ENCODE measurements at places on chromosomes 1 and 21. TPM values are rescaled to one million over a fixed set of nuclear protein-coding genes. Genes with fewer than 3 reads are reported as not detected.

Gene PCSK9
- 40.5 TPM for total RNA-seq

Gene NUAK2
- total RNA-seq, result 13.1 TPM

Gene FMO2
- total RNA-seq, result 23.1 TPM

Gene LMOD1
- 1.0 TPM for total RNA-seq

Gene DSTYK
- 14.4 TPM for total RNA-seq

Gene SIK1
- total RNA-seq, result 2.8 TPM

Gene CYP4Z1
- not detected for total RNA-seq

Gene PROK1
- not detected for total RNA-seq

Gene APCS
- total RNA-seq, result not detected

Gene GPR52
- not detected for total RNA-seq

Gene RIMKLA
- total RNA-seq, result 0.13 TPM

Gene AKR7A3
- under 0.01 TPM for total RNA-seq

Gene ATF6
- total RNA-seq, result 16.7 TPM

Gene AHCYL1
- 64.3 TPM for total RNA-seq

Gene TRIM46
- 6.4 TPM for total RNA-seq

Gene ERVH48-1
- total RNA-seq, result not detected

Gene KCNA3
- 0.64 TPM for total RNA-seq

Gene GPR161
- total RNA-seq, result 8.9 TPM

Gene SELE
- total RNA-seq, result not detected

Gene CCDC27
- not detected for total RNA-seq

Gene TTC39A
- 0.26 TPM for total RNA-seq

Gene SERPINC1
- total RNA-seq, result 0.13 TPM

Gene STIL
- 5.7 TPM for total RNA-seq

Gene PTGFRN
- 27.0 TPM for total RNA-seq

Gene TRIM67
- not detected for total RNA-seq

Gene SVBP
- 23.7 TPM for total RNA-seq

Gene TMEM52
- total RNA-seq, result 0.65 TPM

Gene KRTAP19-2
- not detected for total RNA-seq

Gene COL16A1
- total RNA-seq, result 97.9 TPM

Gene MYBPH
- total RNA-seq, result 8.5 TPM

Gene RPE65
- 0.32 TPM for total RNA-seq

Gene SLAMF6
- not detected for total RNA-seq

Gene MMEL1
- 0.32 TPM for total RNA-seq

Gene ANGPTL7
- total RNA-seq, result not detected

Gene SPRR3
- not detected for total RNA-seq

Gene SLC44A3
- not detected for total RNA-seq

Gene HFM1
- 0.39 TPM for total RNA-seq

Gene PODN
- 0.39 TPM for total RNA-seq

Gene C1orf116
- 0.40 TPM for total RNA-seq

Gene IL20
- not detected for total RNA-seq

Gene HJV
- not detected for total RNA-seq

Gene CYP4A22
- not detected for total RNA-seq

Gene SPATA21
- not detected for total RNA-seq

Gene SERINC2
- 27.8 TPM for total RNA-seq

Gene TDRD10
- total RNA-seq, result not detected

Gene FTCD
- total RNA-seq, result not detected

Gene BEND5
- total RNA-seq, result 9.2 TPM

Gene PSRC1
- 31.3 TPM for total RNA-seq

Gene CRP
- total RNA-seq, result not detected

Gene KCNK2
- 1.7 TPM for total RNA-seq

Gene FAM78B
- 0.13 TPM for total RNA-seq
